ENCODE measurements at places on chromosomes 13 and 19. TPM values are rescaled to one million over a fixed set of nuclear protein-coding genes. Genes with fewer than 3 reads are reported as not detected.

The CEACAM8 gene
- not detected for polyA plus RNA-seq

DNA sequence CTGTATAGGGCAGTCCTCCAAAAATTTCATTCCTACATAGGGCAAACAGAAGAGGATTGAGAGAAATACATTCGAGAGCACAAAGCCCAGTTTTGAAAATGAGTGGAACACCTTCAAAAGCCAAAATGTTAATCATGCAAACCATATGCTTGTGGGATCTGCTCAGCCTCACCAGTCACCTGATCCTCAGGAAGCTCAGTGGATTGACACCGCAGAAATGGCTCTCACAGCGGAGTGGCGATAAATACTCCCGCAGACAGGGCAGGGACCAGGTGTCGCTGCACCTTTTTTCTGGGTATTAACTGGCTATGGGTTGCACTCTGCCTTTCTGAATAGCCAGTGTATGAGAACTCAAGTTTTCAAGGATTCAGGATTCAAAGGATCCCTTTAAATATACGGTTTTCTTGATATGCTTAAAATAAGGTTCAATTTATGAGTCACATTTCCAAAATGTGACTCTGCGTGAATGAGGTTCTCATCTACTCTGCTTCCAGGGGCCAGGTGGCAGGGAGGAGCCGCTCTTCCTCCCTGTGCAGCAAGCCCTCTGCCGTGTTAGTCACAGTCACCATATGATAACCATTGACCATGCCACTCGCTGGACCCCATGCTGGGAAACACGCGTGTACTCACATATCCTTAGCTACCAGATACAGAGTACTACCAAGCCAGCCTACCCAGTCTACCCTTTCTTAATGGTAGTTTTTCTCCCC, 18.3 kb upstream of the DHRS12 start:
- H3K27ac ChIP-seq, result peak overlapping the region; percentile 89
- H3K4me3 ChIP-seq, result peak overlapping the region; percentile 95
- peaks cover 52% of the 10 kb centered on the region for H3K4me1 ChIP-seq
- no peaks in the 10 kb centered on the region for H3K27me3 ChIP-seq
- no peak for DNase-seq

- H3K27me3 ChIP-seq, result peaks cover 53% of the 10 kb centered on the region
- H3K4me1 ChIP-seq, result peaks cover 8% of the 10 kb centered on the region
- H3K4me3 ChIP-seq, result no peak overlapping the region
- H3K27ac ChIP-seq, result no peak overlapping the region
Measured at GRCh38 chr13:20188667-20189553, 3.8 kb downstream of the GJB2 start.

The ZNF208 gene
- 3.1 TPM for polyA plus RNA-seq

DNA sequence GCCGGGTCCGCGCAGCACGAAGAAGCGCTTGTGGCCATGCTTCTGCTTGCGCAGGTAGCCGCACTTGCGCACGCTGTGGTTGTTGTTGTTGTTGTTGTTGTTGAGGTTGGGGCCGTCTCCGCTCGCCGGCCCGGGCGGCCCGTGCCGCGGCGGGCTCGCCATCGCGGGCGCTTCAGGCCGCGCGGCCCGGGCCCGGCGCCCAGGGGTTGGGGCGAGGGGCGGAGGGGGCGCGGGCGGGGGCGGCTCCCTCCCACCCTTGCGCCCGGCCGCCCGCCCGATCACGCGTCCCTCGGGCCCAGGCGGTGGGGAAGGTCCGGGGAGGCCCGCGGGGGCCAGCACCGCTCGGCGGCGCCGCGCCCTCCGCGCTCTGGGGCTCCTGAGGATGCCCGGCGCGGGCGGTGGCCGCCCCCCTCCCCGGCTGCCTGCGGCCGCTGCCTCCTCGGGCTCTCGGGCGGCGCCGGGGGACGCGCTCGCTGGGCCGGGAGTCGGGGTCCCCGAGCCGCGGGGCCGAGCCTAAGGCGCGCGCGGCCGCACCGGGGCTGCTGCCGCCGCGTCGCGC, 412 bp downstream of the IRS2 start:
- H3K36me3 ChIP-seq, result no peaks in the 10 kb centered on the region
- peak overlapping the region; percentile 74 for H3K27ac ChIP-seq
- peaks cover 7% of the 10 kb centered on the region for H3K4me1 ChIP-seq
- DNase-seq, result no peak

The FGF22 gene
- not detected for polyA plus RNA-seq

- DNase-seq, result no peak
- H3K4me1 ChIP-seq, result no peaks in the 10 kb centered on the region
- H3K27me3 ChIP-seq, result peaks cover 4% of the 10 kb centered on the region
- H3K36me3 ChIP-seq, result no peaks in the 10 kb centered on the region
Measured at GRCh38 chr13:71876648-71877255, 9.7 kb upstream of the DACH1 start.

The RRAS gene
- polyA plus RNA-seq, result 24.9 TPM

- peaks cover 19% of the 10 kb centered on the region for H3K4me1 ChIP-seq
- peak overlapping the region; percentile 93 for H3K4me3 ChIP-seq
- H3K36me3 ChIP-seq, result peaks cover 29% of the 10 kb centered on the region
- H3K27ac ChIP-seq, result no peak overlapping the region
- peaks cover 66% of the 10 kb centered on the region for H3K27me3 ChIP-seq
Measured at GRCh38 chr13:99969919-99970650, 1.5 kb downstream of the ZIC5 start.

- H3K27ac ChIP-seq, result peak overlapping the region; percentile 56
- no peaks in the 10 kb centered on the region for H3K36me3 ChIP-seq
- DNase-seq, result no peak
- H3K4me1 ChIP-seq, result no peaks in the 10 kb centered on the region
- H3K27me3 ChIP-seq, result peaks cover 12% of the 10 kb centered on the region
Measured at GRCh38 chr13:48873587-48873986, 102.1 kb upstream of the FNDC3A start.

DNA sequence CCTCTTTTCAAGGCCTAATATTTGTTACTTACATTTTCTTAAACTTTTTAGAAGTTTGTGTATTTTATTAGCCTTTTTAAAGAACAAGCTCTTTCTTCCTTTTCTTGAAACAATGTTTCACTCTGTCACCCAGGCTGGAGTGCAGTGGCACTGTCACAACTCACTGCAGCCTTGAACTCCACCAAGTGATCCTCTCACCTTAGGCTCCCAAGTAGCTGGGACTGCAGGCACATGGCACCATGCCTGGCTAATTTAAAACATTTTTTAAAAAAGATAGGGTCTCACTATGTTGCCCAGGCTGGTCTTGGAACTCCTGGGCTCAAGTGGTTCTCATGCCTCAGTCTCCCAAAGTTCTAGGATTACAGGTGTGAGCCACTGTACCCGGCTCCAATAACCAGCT, 192.2 kb upstream of the SPRY2 start:
- H3K4me1 ChIP-seq, result no peaks in the 10 kb centered on the region
- H3K4me3 ChIP-seq, result no peak overlapping the region
- no peaks in the 10 kb centered on the region for H3K36me3 ChIP-seq
- H3K27ac ChIP-seq, result no peak overlapping the region
- no peaks in the 10 kb centered on the region for H3K27me3 ChIP-seq
- no peak for DNase-seq

GRCh38 chr19:5225486-5226345, 114.9 kb downstream of the PTPRS start:
- no peaks in the 10 kb centered on the region for H3K36me3 ChIP-seq
- peaks cover 42% of the 10 kb centered on the region for H3K27me3 ChIP-seq
- H3K4me3 ChIP-seq, result no peak overlapping the region

The GNG8 gene
- not detected for polyA plus RNA-seq

GRCh38 chr13:47555235-47555634, 445.8 kb downstream of the SUCLA2 start:
- H3K27me3 ChIP-seq, result peaks cover 7% of the 10 kb centered on the region
- no peak overlapping the region for H3K27ac ChIP-seq
- no peaks in the 10 kb centered on the region for H3K4me1 ChIP-seq
- no peaks in the 10 kb centered on the region for H3K36me3 ChIP-seq
- no peak for DNase-seq

- DNase-seq, result no peak
- peaks cover 13% of the 10 kb centered on the region for H3K36me3 ChIP-seq
- peak within 1 kb of the TSS; percentile 87 for H3K4me3 ChIP-seq
- peaks cover 32% of the 10 kb centered on the region for H3K4me1 ChIP-seq
- no peaks in the 10 kb centered on the region for H3K27me3 ChIP-seq
Measured at GRCh38 chr19:45177817-45178261, at the start of gene TRAPPC6A. Gene TRAPPC6A, minus strand, starts transcription at chr19:45178237. Its CDS starts 19 bp downstream, at chr19:45178218.

DNA sequence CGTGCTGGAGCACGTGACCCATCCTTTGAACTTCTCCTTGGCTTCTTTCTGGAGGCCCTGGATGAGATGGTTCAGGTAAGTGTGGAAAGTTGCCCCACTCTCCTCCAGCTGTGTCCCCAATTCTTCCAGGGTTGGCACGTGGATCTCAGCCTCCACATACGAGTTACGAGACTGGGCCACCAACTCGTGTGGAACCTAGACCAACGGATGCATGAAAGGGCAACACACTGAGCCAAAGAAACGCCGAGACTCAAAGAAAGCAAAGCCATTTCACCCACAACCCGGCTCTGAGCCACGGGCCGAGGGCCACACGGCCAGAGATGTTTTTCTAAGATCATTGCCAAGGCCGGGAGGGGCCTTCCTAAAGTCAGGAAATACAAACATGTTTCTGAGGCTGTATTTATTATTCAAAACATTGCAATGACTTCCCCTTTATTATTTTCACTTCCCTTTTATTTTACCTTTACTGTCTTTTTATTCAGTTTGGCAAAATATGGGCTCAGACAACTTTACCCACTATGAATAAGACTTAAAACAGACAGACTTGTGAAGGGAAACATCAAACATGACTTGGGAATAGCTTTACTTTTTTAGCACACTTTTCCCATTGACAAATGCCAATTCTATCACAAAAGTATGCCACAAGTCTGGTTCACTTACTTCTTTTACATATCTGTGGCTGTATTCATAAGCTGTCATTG, 94.6 kb downstream of the KL start:
- DNase-seq, result peak; percentile 24
- peak overlapping the region; percentile 75 for H3K27ac ChIP-seq
- no peaks in the 10 kb centered on the region for H3K36me3 ChIP-seq
- peak overlapping the region; percentile 70 for H3K4me3 ChIP-seq
- peaks cover 29% of the 10 kb centered on the region for H3K27me3 ChIP-seq
- peaks cover 27% of the 10 kb centered on the region for H3K4me1 ChIP-seq

The UBE2S gene
- polyA plus RNA-seq, result 38.3 TPM

- no peaks in the 10 kb centered on the region for H3K27me3 ChIP-seq
- H3K4me1 ChIP-seq, result no peaks in the 10 kb centered on the region
- no peak overlapping the region for H3K27ac ChIP-seq
- H3K36me3 ChIP-seq, result no peaks in the 10 kb centered on the region
- DNase-seq, result no peak
Measured at GRCh38 chr13:104841110-104841509, 1694.4 kb downstream of the EFNB2 start.

DNA sequence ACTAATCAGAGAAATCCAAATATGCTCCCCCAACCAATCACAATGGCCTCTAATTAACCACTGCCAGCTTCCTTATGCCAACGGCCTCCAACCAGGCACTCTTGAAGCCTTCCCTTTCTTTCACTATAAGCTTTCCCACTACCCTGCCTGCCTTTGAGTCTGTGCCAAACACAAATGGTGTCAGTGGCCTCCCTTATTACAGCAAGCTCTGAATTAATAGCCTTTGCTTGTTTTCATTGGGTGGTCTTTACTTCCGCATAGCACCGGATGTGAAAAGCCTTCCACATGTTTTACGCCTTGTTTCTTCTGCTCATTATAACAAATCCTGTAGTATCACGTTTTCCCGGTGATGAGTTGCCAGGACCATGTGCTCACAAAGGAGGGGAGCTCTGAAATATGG, 1.4 kb upstream of the EDDM13 start:
- H3K4me3 ChIP-seq, result no peak overlapping the region
- H3K27me3 ChIP-seq, result no peaks in the 10 kb centered on the region
- DNase-seq, result no peak
- H3K4me1 ChIP-seq, result no peaks in the 10 kb centered on the region
- peaks cover 5% of the 10 kb centered on the region for H3K36me3 ChIP-seq

The ZNF578 gene
- 1.5 TPM for polyA plus RNA-seq

Measured in naive B cell (primary cell).